GM10248 (cell line): ENCODE measurements at places on chromosomes 3 and 15.

DNA sequence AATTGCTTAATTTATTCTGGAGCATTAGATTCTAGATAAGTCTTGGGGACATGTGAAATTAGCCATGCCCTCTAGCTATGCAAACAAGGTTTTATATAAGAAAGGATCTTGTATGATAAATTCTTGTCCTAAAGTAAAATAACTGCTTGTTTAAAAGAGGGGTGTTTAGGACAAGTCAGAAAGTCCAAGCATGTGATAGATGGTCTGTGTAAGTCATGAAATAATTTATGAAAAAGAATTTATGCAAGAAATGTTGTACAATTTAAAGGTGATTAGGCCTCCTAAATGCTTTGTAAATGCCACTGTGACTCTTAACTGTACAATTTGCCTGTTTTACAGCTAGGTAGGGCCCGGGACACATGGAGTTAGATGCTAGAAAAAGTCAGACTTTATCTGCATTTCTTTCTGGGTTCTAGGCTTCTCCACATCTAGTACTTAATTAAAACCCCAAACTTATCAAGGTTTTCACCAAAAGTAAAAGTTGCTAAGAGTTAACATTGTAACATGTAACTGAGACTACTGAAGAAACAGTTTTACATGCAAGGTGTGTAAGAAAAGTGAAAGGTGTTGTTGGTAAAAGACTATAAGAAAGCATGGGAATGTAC, 13.2 kb downstream of the LINS1 start:
- no peak for DNase-seq

- no peak for DNase-seq
Measured at GRCh38 chr15:79844221-79844620, 52.6 kb downstream of the MTHFS start.

GRCh38 chr3:117097351-117097750, 387.8 kb downstream of the TUSC7 start:
- DNase-seq, result no peak

DNA sequence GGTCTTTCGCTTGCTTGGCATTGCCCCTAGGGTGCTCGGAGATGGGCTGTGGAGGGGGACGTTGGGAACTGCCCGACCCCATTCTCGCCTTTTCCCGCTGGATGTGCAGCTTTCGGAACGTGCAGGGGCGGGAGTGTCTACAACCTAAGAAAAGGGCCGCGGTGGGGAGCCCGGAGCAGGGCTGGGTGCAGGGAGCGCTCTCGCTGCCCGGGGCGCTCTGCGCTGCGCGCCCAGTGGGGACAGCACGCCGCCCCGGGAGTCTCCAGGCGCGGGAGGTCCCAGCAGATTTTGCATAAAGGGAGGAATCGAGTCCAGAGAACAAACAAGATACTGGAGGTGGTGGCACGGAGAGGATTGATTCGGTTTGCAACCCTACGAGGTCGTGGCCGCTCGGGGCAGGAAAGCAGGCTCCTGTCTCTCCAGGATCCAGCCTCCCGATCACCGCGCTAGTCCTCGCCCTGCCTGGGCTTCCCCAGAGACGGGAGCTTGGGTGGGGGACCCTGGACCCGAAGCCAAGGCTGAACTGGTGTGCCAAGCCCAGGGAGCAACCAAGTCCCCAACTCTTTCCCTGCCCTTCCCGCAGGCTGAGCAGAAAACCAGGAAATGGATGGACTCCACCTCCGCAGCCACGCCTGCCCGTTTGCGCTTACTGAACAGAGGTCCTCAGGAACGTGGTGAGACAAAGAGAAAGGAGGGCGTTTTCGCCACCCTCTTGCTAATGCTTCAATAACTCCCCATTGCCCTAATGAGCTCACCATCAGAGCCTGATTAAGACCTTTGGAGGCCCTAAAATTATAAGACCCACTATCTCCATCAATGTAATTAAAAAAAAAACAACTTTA, 59.7 kb downstream of the NOX5 start:
- no peak for DNase-seq

GRCh38 chr3:142097099-142097843, 52.1 kb downstream of the TFDP2 start:
- DNase-seq, result no peak

GRCh38 chr3:105629718-105630117, 239.1 kb downstream of the CBLB start:
- no peak for DNase-seq
